ENCODE measurements at places on chromosomes 2 and 18. TPM values are rescaled to one million over a fixed set of nuclear protein-coding genes. Genes with fewer than 3 reads are reported as not detected.

- no peak for DNase-seq
These were observed 3.7 kb upstream of the ATG16L1 start for GRCh38 chr2:233247744-233248143.

DNA sequence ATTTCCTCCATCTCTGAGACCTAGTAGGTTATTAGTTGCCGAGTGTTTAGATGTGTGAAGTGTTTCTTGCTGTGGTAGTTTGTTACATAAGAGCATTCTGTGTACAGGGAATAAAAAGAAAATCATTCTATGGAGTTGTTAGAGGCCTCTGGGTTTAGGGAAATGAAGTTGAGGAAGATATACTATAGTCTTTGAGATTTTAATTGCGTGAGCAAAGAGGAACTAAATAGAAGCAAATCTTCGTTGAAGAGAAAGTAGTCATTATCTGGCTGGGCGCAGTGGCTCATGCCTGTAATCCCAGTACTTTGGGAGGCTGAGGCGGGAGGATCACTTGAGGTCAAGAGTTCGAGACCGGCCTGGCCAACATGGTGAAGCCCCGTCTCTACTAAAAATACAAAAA lies 19.0 kb downstream of the USP39 start:
- DNase-seq, result no peak

RESP18 gene
- total RNA-seq, result not detected

KATNAL2 gene
- 6.1 TPM for total RNA-seq

TSN gene
- total RNA-seq, result 86.3 TPM

- DNase-seq, result peak; percentile 60
These were observed at the start of gene MFSD6 for GRCh38 chr2:190407662-190408537. TSS of gene MFSD6 (plus strand) at chr2:190408355. CDS start at chr2:190436030, 27,675 bp downstream.

CABYR gene
- total RNA-seq, result 8.0 TPM

DNA sequence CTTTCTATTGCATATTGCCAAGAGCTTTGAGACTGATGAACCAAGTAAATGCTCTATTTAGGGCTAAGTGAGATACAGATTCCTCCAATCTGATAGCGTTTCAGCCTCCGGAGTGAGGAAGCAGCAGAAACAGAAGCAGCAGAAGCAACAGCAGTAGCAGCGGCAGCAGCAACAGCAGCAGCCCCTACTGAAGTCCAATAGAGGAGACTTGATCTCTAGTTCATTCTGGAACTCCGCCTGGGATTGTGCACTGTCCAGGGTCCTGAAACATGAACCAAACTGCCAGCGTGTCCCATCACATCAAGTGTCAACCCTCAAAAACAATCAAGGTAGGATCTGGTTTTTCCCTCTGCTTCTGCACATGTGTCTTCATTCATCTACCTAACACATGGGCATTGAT lies at the start of gene DPP10:
DPP10 (plus strand) TSS at position 132 of the 400 bp plus-strand sequence.
- DNase-seq, result peak; percentile 72

Data from progenitor cell of endocrine pancreas (in vitro differentiated cells).